ENCODE measurements at places on chromosomes 6 and 20. TPM values are rescaled to one million over a fixed set of nuclear protein-coding genes. Genes with fewer than 3 reads are reported as not detected.

FGD2 gene
- total RNA-seq, result 83.6 TPM

SLX4IP gene
- total RNA-seq, result 3.3 TPM

GOPC gene
- total RNA-seq, result 17.1 TPM

FAM184A gene
- total RNA-seq, result 3.0 TPM

TMEM217 gene
- 1.1 TPM for total RNA-seq

TTK gene
- total RNA-seq, result not detected

HTR1E gene
- total RNA-seq, result not detected

ME1 gene
- 18.5 TPM for total RNA-seq

DNA sequence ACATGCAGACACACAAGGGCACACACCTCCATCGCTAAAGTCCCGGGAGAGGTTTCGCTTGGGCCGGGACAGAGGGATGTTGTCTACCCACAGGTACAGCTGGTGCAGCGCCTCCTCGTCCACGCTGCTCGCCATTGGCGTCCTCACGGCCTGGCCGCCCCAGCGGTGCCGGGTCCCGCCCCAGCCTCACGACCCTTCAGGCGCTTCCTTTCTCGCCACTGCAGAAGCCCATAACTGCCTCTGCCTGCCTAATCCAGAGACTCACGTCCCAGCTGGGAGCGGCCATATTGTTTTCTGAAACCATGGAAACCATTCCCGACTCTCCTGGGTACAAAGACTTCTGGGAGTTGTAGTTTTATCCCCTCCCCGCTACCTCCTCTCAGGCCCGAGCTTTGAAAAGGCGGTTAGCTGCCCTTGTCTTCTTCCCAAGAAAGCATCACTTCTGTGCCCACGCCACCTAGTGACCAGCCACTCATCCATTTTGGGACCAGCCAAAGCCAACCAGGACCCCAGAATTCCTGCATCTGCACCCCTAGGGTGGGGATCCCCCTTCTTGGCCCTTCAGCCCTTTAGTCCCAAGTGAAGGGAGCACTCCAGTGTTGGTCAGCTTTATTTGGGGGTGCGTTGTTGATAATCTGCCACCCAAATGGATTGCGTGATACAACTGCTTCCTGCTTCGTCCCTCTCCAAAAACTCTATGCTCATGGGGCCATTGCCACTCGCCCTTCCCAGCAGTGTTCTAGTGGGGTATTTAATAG lies at the start of gene SPEF1:
TSS of gene SPEF1 (minus strand) at position 296 of the 758 bp plus-strand sequence. CDS start at position 135, 161 bp downstream.
- no peak for DNase-seq

DNA sequence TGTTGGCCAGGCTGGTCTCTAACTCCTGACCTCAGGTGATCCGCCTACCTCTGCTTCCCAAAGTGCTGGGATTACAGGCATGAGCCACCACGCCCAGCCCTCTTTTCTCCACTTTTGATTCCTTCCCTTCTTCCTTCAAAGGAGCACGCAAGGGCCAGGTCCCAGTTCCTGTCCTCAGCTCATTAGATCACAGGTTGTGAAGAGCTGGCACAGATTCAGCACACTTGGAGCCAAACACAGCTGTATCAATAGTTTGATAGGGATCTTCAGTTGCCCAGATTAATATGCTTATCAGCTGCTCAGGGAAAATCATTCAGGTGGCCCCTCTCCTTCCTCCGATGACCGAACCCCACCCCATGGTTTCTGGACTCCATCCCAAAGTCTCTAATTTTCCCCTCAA lies 14.4 kb upstream of the SLC22A23 start:
- no peak for DNase-seq

DNA sequence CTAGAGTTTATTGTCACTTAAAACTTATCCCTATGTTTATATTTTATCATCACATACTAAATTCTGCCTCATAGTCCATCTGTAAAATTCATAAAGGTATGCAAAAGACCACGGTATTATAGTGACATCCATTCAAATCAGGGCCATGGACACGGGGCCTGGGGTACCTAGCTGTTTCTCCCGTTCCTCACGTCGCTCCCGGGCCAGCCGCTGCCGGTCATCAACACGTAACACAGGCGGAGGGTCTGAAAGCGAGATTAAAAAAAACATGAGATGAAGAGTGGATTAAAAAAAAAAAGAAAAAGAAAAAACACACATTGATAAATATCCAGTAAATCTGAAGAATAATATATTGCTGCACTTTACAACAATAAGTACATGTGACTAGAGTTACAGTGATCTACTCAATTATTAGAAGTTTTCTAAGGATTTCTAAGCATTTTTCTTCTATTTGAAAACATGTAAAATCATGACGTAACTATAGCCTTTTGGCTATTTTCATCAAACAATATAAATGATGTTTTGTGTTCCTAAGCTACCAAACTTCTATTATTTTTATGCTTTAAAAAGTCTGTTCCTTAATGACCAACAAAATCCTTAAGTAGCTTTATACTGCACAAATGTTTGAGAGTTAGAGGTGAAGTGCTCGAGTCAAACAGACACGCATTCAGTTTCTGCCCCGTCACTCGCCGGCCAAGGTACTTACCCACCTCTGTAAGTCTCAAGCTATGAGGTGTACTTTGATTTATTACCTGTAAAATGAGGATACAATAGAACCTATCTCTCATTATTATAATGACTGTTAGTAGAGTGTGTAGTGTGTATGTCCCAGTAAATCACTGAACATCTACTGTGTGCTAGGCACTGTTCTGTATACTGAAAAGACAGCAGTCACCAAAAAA lies 122.1 kb upstream of the BCLAF1 start:
- DNase-seq, result no peak

DNA sequence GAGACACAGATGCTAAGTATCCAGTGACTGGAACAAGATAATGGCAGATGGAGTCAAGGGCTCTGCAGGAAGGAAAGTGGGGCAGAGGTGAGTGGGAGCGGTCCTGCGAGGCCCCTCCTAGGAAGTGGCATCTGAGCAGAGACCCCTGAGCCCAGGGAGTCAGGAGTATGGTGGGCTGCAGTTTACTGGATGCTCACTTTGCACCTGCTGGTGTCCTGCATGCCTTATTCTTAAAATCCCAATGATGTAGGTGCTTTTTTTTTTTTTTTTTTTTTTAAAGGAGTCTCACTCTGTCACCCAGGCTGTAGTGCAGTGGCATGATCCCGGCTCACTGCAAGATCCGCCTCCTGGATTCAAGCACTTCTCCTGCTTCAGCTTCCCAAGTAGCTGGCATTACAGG lies 5.6 kb downstream of the CEBPB start:
- no peak for DNase-seq

GRCh38 chr6:170417881-170418280 lies 111.3 kb downstream of the FAM120B start:
- no peak for DNase-seq

- no peak for DNase-seq
Measured at GRCh38 chr20:41030531-41031242, 2.1 kb downstream of the TOP1 start.

- no peak for DNase-seq
Measured at GRCh38 chr6:74851596-74851995, 354.3 kb downstream of the COL12A1 start.

DNA sequence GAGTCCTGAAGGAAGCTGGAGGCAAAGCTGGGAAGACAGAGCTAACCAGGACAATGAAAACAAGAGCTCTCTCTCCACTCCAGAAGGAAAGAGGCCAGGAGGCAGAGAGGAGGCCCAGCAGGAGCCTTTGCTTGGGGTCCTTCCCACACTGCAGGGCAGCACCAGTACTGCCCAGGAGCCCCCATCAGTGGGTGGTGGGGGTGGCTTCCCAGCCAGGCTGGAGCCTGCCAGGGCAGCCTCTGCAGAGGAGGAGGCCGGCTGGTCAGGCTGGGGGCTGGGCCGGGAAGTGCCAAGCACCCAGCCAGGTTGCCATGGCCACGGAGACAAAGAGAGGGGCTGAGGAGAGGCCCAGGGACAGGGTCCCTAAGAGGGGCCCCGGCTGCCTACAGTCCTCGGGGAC lies 33.4 kb downstream of the PREX1 start:
- DNase-seq, result no peak

DNA sequence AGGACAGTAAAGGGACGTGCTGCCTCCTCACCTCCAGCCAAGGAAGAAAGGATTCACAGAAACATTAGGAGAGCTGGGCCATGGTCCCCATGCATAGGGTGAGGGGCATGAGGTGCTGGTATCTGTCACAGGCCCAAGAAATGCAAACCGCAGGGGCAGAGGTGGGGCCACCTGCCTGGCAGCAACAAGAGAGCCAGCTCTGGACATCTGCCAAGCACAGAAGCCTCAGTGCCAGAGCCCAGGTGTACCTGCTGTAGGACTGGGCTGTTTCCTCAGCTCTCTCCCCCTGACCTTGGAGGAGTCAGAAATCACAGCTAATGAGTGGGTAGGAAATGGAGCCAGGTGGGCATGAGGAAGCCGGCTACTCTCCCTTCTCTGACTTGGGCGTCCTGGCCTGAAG lies 45.3 kb downstream of the SLC2A12 start:
- DNase-seq, result no peak

DNA sequence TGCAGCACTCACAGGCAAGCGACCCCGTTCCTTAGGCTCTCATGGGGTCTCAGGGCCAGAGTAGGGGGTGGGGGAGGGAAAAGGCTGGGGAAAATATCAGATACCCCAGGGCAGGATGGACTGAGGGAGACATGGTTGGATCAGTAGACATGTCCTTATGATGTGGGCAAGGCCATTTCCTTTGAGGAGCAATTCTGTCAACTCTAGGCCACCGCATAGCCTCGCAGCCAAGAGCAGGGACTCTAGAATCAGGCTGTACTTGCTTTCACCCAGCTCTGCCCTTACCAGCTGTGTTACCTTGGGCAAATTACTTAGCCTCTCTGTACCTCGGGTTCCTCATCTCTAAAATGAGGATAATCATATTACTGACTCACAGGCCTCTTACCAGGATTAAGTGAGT lies 2.2 kb upstream of the MAPK13 start:
- no peak for DNase-seq
